ENCODE measurements at places on chromosomes 6 and 20. TPM values are rescaled to one million over a fixed set of nuclear protein-coding genes. Genes with fewer than 3 reads are reported as not detected.
A peak's percentile ranks its signal among the peaks of the same experiment; 100 is the strongest.

DNA sequence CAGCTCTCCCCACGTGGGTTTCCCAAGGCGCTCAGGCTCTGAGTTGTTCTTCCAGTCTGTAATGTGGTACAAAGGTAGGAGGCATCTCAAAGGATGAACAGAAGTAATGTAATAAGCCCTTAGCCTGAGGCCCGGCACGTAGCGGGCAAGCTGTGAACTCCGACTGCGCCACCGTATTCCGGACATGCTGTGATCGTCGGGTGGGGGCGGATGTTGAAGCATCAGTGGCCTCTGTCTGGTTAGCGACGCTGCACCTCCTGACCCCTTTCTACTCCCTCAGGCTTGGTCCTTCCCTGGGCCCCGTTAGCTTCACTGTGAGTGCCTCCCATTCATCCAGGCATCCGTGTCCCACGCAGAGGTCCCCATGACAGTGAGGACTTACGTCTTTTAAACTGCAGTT is 151.7 kb downstream of the ERMARD start:
- peaks cover 16% of the 10 kb centered on the region for H3K27me3 ChIP-seq
- no peak overlapping the region for H3K4me3 ChIP-seq
- peaks cover 12% of the 10 kb centered on the region for H3K4me1 ChIP-seq
- H3K36me3 ChIP-seq = no peaks in the 10 kb centered on the region
- no peak overlapping the region for H3K27ac ChIP-seq

DNA sequence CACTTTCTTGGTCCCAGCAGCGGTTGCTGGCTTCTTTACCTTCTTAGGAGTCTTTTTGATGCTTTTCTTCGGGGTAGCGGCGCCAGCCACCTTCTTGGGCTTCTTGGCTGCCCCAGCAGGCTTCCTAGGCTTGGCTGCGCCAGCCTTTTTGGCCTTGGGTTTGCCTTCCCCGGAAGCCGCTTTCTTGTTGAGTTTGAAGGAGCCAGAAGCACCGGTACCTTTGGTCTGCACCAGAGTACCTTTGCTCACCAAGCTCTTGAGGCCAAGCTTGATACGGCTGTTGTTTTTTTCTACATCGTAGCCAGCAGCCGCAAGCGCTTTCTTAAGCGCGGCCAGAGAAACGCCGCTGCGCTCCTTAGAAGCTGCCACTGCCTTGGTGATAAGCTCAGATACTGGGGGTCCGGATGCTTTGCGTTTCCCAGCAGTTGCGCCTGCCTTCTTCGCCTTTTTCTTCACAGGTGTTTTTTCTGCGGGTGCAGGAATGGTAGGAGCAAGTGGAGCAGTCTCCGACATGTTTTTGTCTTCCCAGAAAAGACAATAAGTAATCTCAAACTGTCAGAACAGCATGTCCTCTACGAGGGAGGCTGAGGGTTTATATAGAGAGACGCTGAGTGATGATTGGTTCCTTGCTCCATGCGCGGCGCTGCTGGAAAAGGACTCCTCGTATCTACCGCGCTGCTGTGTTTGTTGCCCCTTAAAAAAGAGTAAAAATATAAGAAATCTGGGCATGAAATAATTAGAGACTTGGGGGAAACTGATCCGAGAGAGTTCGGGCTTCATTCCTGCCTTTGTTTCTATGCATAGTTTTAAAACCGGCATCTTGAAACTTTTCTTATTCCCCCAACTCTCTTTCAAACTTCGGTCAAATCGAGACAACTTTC is 130.3 kb upstream of the BTN3A2 start:
- H3K27ac ChIP-seq = peak overlapping the region; percentile 87
- H3K4me3 ChIP-seq = peak overlapping the region; percentile 81
- H3K27me3 ChIP-seq = no peaks in the 10 kb centered on the region
- peaks cover 17% of the 10 kb centered on the region for H3K4me1 ChIP-seq
- H3K36me3 ChIP-seq = no peaks in the 10 kb centered on the region

GRCh38 chr6:33994472-33995308 is 151.2 kb downstream of the GRM4 start:
- no peaks in the 10 kb centered on the region for H3K36me3 ChIP-seq
- peaks cover 28% of the 10 kb centered on the region for H3K4me1 ChIP-seq
- H3K27me3 ChIP-seq = peaks cover 59% of the 10 kb centered on the region
- H3K4me3 ChIP-seq = no peak overlapping the region
- DNase-seq = no peak
- no peak overlapping the region for H3K27ac ChIP-seq

FLRT3 gene
- total RNA-seq = 60.4 TPM

SIRPA gene
- total RNA-seq = 16.2 TPM

ENTPD6 gene
- total RNA-seq = 85.1 TPM

EEF1A2 gene
- total RNA-seq = 11.8 TPM

CLPSL2 gene
- not detected for total RNA-seq

PARD6B gene
- total RNA-seq = 32.9 TPM

PAX1 gene
- 3.3 TPM for total RNA-seq

RGS17 gene
- total RNA-seq = 2.6 TPM

BCAS1 gene
- 0.81 TPM for total RNA-seq

Data from progenitor cell of endocrine pancreas (in vitro differentiated cells).